ENCODE measurements at places on chromosomes 12 and 14.

DNA sequence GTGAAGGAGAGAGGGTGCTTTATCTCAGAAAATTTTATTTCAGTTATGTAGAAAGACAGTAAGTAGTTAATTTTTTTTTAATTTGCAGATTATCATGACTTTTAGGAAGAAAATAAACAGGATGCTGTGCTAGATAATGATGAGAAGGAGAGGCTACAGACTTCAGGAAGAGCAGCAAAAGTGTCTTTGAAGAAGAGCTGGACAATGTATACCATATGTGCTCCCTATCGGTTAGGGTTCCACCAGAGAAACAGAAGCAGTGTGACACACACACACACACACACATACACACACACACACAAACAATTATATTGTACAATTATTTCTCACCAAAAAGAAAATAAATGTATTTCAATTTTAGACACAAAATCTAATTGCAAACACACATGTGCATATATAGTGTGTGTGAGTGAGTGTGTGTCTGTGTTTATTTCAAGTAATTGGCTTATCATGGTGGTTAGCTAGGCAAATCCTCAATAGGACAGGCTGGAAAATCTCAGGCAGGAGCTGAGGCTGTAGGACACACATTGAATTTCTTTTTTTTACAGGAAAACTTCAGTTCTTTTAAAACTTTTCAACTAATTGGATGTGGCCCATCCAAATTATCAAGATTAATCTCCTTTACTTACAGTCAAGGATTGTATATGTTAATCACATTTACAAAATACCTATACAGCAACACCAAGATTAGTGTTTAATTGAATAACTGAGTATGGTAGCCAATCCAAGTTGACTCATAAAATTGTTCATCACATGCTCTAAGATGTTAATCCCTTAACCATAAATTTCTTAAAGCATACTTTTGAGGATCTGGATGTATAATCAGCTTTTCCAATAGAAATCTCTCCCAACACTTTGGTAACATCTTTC is 235.8 kb upstream of the DCN start:
- DNase-seq: no peak

- DNase-seq: no peak
These were observed 75.2 kb upstream of the DNM1L start for GRCh38 chr12:32603858-32604257.

- DNase-seq: no peak
These were observed 2.0 kb downstream of the DDIT3 start for GRCh38 chr12:57518176-57518919.

- DNase-seq: no peak
These were observed 26.2 kb upstream of the TUNAR start for GRCh38 chr14:95850429-95850828.

DNA sequence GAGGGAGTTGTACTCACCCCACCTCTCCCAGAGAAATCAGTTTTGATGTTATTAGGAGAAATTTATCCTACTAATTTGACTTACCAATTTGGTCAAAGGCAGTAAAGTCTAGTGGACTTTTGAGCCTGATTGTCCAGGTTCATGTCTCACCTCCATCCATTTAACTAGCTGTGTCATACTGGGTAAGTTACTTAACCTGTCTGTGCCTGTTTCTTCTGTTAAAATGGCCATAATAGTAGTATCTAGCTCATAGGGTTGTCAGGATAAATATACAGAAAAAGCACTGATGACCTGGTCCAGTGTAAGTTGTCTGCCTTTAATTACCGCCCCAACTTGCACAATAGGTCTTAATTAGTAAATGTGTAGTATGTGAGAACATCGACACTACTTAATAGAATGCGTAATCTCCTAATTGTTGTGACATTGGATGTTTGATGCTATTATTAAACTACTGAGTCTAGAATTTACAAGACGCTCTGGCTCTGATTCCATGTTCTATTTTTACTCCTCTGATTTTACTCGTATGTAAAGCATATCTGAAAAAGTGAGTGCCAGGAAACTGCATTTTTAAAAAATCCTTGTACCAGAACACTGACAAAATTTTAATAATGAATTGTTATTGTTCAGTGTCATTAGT is 1.5 kb downstream of the RAB21 start:
- DNase-seq: no peak

GRCh38 chr12:106098691-106099200 is 40.0 kb downstream of the NUAK1 start:
- DNase-seq: no peak

- DNase-seq: no peak
These were observed 252.4 kb downstream of the KCNC2 start for GRCh38 chr12:74957231-74957630.

GRCh38 chr12:76152181-76152807 is 67.8 kb upstream of the NAP1L1 start:
- no peak for DNase-seq

GRCh38 chr12:91773749-91774429 is 371.8 kb downstream of the BTG1 start:
- DNase-seq: no peak

DNA sequence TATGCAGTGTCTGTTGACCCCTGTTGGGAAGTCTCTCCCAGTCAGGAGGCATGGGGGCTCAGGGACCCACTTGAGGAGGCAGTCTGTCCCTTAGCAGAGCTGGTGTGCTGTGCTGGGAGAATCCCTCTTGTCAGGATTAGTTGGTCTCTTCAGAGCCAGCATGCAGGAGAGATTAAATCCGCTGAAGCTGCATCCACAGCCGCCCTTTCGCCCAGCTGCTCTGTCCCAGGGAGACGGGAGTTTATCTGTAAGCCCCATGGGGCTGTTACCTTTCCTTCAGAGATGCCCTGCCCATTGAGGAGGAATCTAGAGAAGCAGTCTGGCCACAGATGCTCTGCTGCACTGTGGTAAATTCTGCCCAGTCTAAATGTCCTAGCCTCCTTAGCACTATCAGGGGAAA is 13.1 kb upstream of the KLRC1 start:
- no peak for DNase-seq

GRCh38 chr12:102438827-102439210 is 41.5 kb downstream of the IGF1 start:
- no peak for DNase-seq

DNA sequence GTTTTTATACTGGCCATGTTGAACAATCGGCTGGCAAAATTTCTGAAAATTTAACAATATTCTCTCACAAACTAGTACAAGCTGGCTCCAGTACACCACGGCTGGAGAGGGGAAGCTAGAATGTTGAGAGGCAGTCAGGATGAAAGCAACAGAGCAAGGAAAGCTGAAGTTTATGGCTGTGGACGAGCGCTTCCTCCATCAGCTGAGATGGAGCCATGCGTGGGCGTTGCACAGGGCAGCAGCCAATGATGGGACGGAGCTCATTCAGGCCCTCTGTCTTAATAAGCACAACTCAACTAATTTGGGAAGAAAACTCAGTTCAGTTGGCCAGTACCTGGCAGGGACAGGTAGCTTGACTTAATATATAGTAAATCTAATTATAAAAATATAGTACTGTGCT is 14.1 kb upstream of the DCP1B start:
- DNase-seq: no peak

DNA sequence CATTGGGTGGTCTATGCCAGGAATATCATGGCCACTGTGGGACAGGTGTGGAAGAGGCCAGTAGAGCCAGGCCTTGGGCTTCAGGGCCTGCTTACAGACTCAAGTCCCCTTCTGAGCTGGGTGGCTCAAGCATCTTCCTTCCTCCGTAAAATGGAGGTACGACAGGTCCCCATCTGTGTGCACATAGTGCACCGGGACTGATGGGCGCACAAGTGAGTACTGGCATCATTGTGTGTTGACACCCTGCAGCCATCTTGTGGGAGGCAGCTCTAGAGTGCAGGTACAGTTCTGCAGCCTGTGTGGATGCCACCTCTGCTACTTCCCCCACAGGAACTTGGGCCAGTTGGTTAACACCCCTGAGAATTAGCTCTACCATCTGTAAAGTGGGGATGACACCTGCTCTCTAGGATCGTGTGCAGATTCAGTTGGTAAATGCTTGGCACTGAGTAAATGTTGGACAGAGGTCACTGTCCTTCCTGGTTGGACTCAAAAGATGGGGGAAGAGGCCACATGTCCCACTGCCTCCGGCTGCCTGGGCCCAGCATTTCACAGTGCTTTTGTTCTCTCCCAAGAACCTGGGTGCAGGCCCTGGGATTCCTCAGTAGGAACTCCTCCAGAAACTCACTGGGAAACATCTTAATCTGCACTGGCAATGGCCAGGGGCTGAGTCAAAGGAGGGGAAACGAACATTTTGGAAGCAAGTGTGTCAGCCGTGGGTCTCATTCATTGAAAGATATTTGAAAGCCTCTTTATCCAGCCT is 70.6 kb downstream of the C14orf132 start:
- DNase-seq: no peak
